Neuronal stem cell (in vitro differentiated cells): ENCODE measurements at places on chromosomes 12 and 14.

DNA sequence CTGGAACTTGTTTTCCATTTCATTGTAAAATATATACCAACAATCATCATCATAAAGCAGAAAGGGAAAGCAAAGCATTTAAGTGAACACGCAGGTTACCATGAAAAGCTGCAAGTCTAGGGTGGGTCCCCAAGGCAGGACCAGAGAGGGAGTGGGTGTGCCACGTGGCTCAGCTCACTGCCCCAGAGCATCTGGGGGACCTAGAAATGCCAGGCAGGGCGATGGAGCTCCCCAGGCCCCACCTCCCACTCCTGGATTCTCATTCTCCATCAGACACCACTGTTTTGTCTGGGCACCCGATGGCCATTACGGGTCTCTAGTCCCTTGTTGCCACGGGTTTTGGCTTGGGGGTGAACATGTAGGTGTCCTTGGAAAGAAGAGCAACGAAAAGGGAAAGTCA lies 34.7 kb downstream of the BCL11B start:
- DNase-seq, result no peak

GRCh38 chr12:119704065-119704747 lies 36.3 kb downstream of the PRKAB1 start:
- no peak for DNase-seq

- peak; percentile 78 for DNase-seq
Measured at GRCh38 chr12:52865090-52865944, 16.5 kb upstream of the KRT78 start.

DNA sequence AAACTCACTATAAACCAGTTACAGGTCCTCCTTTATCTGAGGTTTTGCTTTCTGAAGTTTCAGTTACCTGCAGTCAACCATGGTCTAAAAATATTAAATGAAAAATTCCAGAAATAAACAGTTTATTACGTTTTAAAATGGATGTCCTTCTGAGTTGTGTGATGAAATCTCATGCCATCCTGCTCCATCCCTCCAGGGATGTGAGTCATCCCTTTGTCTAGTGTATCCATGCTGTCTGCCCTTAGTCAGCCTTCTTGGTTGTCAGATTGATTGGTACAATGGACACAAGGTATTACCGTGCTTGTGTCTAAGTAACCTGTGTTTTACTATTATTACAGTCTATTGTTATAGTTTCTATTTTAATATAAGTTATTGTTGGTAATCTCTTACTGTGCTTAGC lies 328.3 kb downstream of the APAF1 start:
- DNase-seq, result no peak

- peak; percentile 30 for DNase-seq
Measured at GRCh38 chr12:108141600-108142130, 12.6 kb downstream of the WSCD2 start.

DNA sequence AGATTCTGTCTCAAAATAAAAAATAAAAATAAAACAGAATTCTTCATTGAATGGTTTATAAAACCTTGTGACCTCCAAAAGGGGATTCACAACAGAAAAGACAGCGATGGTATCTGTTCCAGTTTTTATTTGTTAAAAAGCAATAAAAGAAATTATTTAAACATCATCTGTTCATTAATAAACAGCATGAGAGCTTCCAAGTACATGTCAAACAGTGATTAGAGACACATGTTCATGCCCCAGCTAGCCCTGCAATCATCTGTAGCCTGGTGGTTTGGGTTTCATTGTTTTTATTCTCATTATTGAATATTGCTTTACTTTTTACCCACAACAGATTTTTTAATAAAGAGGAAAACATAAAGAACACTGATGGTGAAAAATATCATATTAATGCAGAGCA lies 173.3 kb downstream of the ANO2 start:
- no peak for DNase-seq

DNA sequence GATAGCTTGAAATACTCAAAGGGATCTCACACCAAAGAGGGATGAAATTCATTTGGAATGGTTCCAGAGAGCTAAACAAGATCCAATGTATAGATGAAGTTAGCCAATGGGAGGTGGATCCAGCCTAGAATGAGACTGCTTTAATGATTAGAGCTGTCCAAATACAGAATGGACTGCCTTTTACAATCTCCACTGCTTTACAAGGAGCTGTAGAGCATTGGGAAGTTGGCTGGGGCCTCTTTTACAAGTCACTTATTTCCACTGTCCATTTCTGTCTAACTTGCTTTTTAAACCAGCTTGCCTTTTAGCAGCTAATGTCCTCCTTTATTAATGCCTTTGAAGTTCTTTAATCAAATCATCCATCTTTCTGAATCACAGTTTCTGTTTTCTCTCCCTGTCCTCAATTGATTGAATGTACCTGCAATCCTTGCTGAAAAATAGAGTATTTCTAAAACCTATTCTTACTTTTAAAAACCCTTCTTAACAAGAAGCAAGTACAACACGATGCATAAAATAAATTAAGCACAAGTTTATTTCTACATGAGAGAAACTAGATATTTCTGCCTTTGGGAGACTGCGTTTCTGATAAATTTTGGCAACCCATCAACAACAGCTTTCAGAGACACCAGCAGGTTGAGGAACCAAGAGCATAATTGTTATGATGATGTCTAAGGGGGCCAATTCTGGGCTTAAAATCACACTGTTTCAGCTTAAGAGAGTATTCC lies 3.4 kb upstream of the ATP2A2 start:
- DNase-seq, result no peak

GRCh38 chr12:130198026-130198662 lies 35.9 kb downstream of the FZD10 start:
- DNase-seq, result no peak

- no peak for DNase-seq
Measured at GRCh38 chr14:64584190-64584589, 34.4 kb downstream of the PPP1R36 start.

DNA sequence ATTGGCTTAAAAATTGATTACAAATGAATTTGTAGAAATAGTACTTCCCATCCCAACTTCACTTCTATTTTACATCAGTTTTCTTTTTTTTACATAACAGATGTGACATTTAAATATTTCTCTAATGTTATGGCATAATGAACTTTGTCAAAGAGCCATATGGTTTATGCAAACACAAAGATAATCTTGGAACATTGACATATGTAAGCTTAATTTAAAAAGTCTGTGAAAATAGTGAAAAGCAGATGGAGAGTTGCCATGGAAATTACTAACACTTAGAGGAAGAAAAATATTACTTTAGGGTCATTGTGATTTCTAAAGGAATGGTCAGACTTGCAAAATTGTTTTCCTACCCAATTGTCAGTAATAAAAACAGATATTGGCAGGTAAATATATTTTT lies 232.4 kb downstream of the AEBP2 start:
- DNase-seq, result no peak

- no peak for DNase-seq
Measured at GRCh38 chr12:95940514-95940913, 1.9 kb downstream of the CCDC38 start.

- no peak for DNase-seq
Measured at GRCh38 chr14:74514471-74514941, 20.9 kb downstream of the ISCA2 start.

DNA sequence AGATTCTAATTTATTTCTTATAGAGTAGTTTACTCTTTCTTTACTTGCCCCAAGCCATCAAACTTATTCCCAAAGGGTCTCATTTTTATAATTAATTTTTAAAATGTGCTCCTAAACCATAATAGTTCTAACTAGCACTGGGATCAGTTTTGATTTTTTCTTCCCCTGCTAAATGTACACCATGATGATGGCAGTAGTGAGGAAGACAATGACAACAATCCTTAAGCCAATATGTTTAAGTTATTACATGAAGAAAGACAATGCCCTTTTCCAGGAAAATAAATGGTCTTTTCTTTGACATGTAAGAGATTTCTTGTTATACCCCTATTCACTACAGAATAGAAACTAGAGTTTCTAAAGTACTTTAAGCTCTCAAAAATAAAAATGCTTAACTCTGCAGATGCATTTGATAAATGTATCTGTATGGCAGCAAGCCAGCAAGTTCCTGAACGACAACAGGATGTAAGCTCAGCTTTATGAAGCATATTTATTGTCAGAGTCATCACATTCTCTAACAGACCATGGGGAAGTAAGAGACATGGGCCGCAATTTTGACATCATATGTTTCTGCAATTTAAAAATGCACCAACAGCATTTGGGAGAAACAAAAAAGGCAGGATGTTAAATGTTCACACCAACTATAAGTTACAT lies 36.0 kb upstream of the SNX6 start:
- DNase-seq, result no peak

DNA sequence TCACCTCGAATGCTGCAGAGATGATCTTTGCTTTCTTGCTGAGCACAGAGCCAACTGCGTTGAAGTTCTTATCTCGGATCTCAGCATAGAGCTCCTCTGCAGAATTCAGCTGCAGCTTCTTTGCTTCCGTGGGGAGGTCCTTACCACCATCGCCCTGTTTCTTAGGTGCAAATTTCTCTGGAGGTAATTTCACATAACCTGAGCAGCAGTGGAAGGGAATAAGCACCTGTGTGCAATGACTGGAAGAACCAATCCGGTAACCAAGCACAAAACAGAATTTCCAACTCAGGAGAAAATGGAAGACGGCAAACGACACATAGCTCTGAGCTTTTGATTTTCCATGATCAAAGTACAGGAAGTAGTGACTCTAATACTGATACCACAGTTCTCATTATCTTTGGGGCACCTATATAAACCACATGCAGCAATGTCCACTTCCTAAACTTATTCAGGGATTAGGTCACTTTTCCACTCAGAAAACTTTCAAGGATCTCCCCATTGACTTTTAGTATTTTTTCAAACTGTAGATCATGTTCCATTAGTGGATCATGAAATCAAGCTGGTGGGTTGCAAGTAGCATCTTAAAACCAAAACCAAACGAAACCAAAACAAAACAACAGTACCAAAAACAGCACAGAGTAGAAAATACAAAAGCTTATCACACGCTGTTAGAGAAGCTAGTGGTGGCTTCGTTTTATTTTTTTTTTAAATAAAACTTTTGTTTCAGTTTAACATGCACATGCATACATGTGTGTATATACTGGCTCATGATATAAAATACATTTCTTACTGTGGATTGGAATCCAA lies 18.9 kb upstream of the DIABLO start:
- DNase-seq, result no peak

- DNase-seq, result no peak
Measured at GRCh38 chr12:32039917-32040575, 66.6 kb upstream of the BICD1 start.

- DNase-seq, result no peak
Measured at GRCh38 chr14:101364503-101365328, 196.6 kb upstream of the DIO3 start.

- no peak for DNase-seq
Measured at GRCh38 chr12:2479851-2480535, 314.8 kb upstream of the FKBP4 start.

DNA sequence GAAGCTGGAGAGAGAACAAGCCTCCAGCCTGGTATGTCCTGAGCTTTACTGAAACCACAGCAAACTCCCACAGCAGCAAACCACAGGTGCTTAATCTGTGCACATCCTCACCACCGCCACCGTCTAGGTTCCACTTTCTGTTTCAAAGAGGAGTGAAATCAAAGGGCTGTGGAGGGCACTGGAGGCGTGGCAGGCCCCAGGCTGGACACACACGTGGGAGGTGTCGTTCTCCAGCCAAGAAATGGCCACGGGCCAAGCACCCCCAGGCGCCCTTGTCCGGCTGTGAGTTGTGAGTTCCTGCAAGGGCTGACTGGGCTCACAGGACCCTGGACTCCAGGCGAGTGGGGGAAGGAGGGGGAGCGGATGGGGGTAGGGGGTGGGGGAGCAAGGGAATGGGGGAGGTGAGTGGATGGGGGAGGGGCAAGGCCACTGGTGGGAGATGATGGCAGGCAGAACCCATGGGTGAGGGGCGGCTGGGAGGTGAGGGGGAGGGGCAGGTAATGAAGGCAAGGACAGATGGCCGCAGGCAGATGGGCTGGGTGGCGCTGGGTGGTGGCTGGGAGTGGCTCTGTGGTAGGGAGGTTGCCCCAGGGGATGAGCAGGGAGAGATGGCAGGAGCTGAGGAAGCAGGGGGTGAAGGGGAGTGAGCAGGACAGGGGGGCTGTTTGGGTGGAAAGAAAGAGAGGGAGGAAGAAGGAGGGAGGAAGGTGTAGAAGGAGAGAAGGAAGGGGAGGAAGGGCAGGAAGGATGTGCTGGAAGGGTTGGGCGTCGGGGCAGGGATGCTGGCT lies 86.7 kb downstream of the NCOR2 start:
- DNase-seq, result no peak

DNA sequence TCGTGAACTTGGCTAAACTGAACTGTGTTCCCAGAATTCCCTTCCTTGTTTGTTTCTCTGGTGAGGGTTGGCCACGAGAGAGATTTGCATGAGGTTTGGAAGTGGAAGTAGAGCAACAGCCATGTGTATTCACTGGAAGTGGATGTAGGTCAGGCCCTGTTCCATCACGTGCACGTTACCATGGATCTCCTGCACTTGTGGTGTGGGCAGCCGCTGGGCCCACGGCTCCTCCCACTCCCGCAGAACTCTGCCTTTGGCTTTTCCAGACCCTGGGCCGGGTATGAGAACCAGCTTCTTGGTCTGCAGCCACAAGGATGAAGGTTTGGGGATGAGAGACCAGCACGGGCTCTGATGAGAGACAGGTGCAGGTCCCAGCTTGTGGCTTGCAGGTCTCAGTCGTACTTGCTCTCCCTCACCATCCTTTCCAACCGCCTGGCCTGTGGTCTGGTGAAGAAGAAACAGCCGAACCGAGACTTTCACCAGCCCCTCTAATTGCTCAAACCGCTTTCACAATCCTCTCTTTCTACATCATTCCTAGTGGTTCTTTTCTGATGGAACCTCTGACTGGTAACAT lies 94.9 kb downstream of the DUSP16 start:
- DNase-seq, result no peak

GRCh38 chr14:67582061-67582460 lies 18.0 kb downstream of the PIGH start:
- no peak for DNase-seq

DNA sequence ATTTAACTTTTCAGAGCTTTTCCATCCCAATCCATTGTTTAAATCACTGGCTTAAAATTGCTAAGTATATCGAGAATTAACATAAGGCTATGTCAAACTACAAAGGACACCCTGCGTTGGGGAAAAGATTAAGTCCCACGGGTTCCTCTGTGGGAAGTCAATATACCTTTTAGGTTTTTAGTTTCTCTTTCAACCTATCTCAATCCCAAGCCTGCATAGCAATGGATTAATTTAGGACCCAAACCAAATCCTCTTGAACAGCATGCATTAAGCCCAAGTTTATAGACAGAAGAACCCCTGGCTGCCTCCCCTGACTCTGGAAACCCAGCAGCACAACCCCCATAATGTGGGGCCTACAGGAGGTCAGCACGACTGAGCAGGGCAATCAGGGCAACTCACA lies 6.3 kb downstream of the CDCA4 start:
- DNase-seq, result no peak

GRCh38 chr12:46380881-46381280 lies 8.3 kb upstream of the SLC38A2 start:
- DNase-seq, result no peak

GRCh38 chr12:89789862-89790261 lies 81.2 kb upstream of the ATP2B1 start:
- DNase-seq, result no peak

DNA sequence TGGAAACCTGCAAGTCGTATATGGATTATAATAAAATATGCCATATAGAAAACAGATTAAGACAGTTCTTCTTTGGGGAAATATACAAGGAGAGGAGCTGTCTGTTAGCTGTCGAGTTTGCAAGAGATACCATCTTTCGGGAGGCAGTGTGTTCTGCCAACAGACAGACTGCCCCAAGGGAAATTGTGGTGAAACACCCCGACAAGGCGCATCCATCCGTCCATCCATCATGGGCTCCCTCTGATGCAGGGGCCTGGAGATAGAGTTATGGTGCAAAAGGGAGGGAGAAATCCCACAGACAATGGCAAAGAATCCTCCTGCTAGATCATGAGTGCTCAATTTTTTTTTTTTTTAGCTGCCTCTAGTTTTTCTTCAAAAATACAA lies 156.3 kb downstream of the DPF3 start:
- no peak for DNase-seq
